Frontal cortex (tissue), 4 donors: ENCODE measurements at places on chromosomes 16 and 17.

DNA sequence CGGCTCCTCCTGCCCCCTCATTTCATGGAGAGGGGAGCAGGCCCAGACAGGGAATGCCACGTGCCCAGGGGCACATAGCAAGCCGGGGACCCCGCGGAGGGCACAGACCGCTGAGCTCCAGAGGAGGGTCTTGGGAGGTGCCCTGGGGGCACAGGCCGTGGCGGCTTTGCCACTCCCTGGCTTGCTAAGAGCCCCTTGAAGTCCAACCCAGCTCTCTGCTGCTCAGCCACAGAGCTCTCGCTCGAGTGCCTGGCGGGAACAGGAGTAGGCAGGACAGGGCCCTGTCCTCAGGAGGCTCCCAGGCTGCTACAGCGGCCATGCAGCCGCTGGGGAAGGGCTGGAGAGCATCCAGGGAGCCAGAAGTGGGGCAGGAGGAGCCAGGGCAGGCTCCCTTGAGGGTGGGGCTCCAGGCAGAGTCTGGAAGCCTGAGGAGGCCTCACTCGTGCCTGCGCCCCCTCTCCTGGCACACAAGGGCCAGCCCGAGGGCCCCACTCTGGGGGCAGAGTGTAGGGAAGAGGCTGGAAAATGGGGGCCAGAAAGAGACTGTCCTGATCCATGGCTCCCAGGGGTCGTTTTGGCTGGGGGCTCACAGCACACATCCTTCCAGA lies 4.4 kb upstream of the RAB26 start:
- DNase-seq: no peak

DNA sequence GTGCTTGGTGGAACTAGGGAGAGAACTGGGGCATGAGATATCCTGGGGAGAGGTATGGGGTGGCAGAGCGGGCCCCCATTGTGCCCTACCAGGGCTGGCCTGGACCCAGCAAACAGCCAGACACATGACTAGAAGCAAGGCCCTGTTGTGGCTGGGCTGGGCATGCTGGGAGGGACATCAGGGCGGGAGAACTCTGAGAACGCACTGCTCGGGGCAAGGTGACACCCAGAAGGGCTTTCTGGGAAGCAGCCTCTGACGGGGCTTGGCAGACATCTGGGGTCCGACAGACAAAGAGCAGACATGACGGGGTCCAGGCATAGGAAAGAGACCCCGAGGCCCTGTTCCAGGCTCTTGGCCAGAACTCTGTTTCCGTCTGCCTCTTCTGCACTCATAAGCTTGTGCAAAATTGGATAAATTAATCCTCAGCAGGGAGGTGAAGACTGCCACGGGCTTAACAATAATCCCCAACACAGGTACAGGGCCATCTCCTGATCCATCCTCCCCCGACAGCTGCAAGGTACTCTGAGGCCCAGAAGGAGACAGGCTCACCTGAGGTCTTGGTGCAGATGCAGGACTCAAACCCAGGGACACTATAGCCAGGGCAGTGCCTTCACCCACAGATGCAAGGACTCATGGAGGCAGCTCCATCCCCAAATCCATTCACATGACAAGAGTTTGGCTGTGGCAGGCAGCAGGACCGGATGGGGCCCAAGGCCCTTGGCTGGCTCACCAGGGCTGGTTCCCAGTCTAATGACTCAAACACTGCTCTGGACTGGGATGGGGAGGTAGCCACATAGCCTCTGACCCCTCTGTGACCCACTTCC lies 5.4 kb downstream of the SREBF1 start:
- no peak for DNase-seq

DNA sequence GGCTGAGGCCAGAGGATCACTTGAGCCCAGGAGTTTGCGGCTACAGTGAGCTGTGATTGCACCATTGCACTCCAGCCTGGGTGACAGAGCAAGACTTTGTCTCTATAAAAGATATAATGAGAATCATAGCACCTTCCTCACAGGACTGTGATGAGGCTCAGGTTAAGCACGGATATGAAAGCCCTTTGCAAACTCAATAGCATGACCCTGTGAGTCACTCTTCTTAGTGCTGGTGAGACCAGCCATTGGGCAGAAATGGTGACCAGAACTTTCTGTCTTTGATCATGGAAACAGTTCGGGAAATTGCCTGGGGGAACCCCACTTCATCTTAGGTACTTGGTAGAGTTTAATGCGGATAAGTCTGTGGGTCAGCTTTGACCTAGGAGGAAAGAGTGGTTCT lies 144.2 kb downstream of the PRKCB start:
- no peak for DNase-seq

GRCh38 chr17:40517286-40517662 lies 15.9 kb upstream of the TNS4 start:
- DNase-seq: no peak

DNA sequence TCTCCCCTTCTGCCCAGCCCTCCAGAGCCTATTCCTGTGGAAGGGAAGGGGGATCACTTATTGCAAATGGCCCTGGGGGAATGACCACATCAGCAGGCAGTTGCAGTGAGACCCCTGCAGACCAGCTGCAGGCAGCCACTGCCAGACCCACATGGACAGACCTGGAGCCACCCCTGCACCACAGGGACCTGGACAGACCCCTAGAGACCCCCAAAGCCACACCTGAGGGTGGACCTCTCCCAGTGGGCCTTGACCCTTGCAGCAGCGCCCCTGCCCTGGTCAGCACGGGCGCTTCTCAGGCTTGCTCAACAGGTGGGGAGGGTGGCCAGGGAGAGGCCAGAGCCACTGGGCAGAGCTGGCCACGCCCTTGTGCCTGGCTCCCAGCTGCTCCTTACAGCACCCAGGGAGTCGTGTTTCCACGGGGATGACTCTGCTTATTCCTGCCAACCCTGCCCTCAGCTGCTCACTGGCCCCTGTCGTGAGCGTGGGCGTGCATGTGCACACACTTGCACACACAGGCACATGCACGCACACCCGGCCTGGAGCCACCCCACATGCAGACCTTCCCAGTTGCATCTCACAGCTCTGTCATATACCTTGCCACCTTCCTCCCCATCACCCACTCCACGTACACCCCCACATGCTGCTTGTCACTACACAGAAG lies 1.3 kb upstream of the SCN4A start:
- DNase-seq: no peak

DNA sequence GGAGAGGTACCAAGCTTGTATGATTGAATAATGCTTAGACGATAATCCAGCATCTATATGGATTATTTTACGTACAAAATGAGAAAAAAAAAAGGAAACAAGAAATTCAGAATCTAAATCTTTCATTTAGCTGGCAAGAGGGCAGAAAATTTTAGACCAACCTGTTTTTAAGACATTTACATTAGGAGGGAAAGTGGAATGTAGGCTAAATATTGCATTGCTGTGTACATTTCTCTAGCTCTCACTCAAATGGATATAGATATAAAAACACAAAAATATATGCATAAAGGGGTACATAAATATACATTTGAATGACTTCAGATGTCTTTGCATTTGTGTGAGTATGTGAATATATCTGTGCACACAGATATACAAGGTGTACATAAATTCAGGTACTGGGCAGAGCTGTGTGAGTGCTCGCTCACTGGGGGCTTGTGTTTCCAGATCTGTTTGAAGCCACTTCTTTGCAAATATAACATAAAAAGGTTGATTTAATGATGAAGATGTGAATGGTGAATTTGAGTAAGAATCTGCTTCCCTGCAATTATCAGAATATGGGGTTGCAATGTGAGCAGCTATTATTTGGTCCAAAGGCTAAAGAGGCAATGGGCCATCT lies 14.2 kb upstream of the ZFHX3 start:
- no peak for DNase-seq

DNA sequence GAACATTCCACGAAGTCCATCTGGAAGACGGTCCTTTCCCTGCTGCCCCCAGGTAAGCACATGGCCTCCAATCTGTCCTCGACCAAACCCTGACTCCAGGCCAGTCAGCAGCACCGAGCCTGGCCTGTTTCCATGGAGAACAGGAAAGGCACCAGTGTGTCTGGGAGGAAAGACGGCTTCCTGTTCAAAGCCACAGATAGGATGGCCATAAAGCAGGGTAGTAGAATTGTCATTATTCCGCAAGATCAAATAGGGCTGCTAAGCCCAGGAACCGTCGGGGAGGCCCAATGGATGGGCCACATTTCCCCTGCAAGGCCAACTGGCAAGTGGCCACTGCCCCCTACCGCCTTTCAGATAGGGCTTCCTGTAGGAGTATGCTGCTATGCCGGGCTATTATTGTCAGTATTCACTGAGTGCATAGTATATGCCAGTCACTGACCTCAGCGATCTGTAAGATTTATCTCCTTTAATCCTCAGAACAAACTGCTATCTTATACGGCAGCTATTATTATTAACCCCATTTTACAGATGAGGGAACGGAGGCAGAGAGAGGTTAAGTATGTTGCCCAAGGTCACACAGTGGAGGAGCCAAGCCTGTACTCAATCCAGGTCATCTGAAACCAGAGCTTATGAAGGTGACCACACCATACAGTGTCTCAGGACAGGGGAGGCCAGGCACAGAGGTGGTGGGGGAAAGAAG lies 23.0 kb upstream of the PLCG2 start:
- no peak for DNase-seq

DNA sequence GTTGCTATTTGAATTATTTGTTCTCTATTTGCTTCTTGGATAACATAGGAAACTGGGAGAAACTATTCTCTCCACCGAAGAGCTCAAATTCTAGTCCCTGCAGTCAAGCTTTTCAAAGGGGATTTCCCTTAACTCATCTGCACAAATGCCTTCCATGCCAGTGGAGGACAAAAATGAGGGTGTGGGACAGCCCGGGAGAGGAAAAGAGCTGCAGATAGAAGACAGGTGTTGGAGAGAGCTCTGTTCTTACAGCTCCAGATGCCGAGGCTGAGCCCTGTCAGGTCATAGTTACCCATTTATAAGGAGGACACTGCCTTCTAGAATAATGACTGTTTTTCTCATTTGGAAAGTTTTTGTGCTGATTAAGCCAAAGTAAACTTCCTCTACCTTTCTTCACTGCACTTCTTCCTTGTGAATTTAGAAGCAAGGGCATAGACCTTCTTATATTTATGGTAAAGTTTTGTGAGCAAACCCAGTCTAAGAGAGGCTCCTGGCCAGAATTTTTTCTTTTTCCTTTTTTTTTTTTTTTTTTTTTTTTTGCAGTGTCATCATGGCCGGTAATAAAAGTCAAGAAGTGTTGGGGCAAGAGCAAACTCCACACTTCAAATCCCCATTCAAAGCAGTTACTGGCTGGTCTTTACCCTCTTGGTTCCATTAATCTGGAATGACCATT lies 177.2 kb downstream of the ABCC12 start:
- DNase-seq: no peak

GRCh38 chr16:66473654-66474519 lies 46.8 kb downstream of the BEAN1 start:
- DNase-seq: no peak

- DNase-seq: no peak
These were observed 163.9 kb downstream of the PRKCB start for GRCh38 chr16:23999663-24000062.

GRCh38 chr16:89949756-89950155 lies 1.2 kb downstream of the DEF8 start:
- DNase-seq: no peak

DNA sequence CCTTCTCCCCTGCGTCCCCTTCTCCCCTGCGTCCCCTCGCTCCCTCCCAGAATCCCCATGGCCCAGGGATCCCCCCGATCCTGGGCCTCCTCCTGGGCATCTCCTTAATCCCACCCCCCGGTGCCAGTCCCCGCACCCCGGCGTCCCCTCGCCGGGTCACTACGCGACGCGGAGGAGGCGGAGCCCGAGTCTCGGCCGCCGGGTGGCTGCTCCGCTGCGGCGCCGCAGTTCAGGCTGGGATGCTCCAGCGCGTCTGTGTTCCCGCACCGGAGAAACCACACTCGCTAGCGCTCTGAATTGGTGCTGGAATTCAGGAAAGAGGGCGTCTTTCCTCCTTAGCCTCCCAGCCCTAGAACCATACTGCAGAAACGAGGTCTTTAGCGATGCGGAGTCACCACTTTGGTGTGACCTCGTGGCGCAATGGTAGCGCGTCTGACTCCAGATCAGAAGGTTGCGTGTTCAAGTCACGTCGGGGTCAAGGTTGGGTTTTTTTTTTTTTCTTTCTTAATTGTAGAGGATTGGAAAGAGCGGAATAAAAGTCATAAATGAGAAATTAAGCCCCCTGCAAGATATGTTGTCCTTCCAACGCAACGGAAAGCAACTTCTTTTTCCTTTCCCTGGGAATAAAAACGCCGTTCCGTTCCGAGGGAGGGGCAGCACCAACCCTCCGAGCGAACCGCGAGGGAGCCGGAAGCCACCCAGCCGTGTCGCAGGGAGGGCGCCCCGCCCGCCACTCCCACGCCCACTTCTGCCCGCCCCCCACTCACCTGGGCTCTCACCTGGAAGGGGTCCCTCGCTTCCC lies 25.7 kb upstream of the SLC47A1 start:
- DNase-seq: peak; percentile 90

DNA sequence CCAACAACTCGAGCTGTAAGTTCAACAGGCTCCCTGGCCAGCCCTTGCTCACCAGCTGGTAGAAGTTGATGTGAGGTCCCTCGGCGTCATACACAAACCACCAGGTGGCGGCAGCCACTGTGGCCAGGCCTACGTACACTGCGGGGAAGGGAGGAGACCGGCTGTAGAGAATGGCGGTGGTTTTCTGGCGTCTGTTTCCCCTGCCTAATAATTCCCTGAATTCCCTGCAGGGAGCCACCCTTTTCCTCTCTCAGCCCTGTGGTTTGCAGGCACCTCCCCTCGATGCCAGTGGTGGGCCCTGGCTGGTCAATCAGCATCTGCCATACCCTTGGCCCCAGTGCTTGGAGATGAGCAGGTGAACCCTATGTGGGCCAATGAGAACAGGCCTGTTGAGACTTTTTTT lies 18.9 kb upstream of the P2RX1 start:
- no peak for DNase-seq

- no peak for DNase-seq
These were observed 7.2 kb downstream of the PLA2G15 start for GRCh38 chr16:68252383-68252782.

GRCh38 chr17:16027708-16028584 lies 28.3 kb downstream of the TTC19 start:
- no peak for DNase-seq
